Small intestine (tissue), 16 donors: ENCODE measurements at places on chromosomes 12 and 14. TPM values are rescaled to one million over a fixed set of nuclear protein-coding genes. Genes with fewer than 3 reads are reported as not detected.

GRCh38 chr12:67709367-67709954, 60.9 kb downstream of the DYRK2 start:
- no peak for DNase-seq

- DNase-seq: no peak
Observed at GRCh38 chr12:2301531-2302461, 249.0 kb downstream of the CACNA1C start.

- DNase-seq: no peak
Observed at GRCh38 chr12:47378907-47379306, 299.1 kb upstream of the AMIGO2 start.

DNA sequence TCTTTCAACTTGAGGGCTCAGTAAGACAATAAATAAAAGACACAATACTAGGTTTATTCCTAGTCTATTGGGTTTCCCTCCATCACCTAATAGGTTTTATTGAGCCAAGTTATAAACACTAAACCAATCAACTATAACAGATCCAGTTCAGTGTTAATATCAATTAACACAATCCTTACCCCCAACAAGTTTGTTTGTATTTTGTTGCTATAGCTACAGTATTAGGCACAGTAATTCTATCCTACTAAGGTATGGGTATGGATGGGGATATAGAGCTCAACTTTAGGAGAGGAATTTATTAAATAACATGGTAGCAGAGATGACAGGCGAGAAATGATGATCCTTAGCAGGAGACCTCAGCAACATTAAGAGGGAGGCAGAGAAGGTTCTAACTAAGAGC, 13.3 kb downstream of the PPP4R3A start:
- peak; percentile 47 for DNase-seq

DNA sequence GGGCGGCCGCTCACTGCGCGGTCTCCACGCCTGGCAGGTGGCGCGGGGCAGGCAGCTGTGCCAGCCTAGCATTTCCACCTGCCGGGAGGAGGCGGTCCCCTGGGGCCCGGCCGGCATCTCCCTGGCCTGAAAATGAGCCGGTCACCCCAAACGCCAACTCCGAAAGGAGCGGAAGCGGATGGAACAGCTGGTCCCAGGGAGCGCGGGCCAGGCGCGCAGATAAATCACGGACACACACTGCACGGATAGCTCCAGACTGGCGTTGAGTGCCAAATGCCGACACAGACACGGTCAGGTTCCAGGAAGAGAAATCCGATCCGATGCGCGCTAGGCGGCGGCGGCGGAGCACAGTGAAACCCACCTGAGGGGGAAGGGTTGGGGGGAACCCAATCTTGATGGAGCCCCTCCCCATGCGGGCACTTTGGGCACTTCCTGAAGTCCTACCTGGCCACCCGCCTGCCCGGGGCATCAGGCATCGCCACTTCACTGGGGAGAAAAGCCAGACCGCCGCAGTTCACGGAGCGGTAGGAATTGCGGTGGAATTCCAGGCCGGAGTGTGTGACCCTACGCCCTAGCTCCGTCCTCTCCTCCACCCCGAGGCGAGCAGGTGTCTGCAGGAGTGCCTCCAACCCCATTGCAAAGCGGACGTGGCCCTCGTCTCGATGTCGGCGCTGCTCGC, 624 bp upstream of the PLEKHD1 start:
- DNase-seq: peak; percentile 32

- DNase-seq: no peak
Observed at GRCh38 chr14:73613046-73613383, 698 bp downstream of the ACOT6 start.

- DNase-seq: no peak
Observed at GRCh38 chr14:101395779-101396178, 165.5 kb upstream of the DIO3 start.

- no peak for DNase-seq
Observed at GRCh38 chr14:63423889-63424288, 105.2 kb upstream of the GPHB5 start.

GRCh38 chr14:82911930-82912329, 1378.3 kb upstream of the SEL1L start:
- DNase-seq: no peak

DNA sequence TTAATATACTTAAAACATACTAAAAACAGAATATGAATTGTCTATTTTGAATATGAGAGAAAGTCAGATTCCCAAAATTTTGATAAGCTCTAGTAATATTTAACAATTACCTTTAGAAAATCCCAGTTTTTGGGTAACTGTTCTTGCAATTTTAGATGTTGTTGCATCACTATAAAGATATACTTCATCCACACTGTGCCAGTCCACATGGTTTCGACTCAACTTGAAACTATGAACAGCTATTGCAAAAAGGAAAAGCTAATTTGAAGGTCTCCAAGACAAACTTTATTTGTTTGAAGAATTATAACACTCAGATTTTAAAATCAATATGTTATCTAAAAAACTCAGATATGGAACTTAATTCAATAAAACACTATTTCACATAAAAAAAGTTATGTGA, 59.9 kb downstream of the DDHD1 start:
- no peak for DNase-seq

GRCh38 chr12:48777501-48778400, 11.1 kb downstream of the ADCY6 start:
- DNase-seq: no peak

- DNase-seq: peak; percentile 86
Observed at GRCh38 chr12:3967556-3968160, 94.5 kb upstream of the PARP11 start.

- no peak for DNase-seq
Observed at GRCh38 chr12:27012982-27013255, 1.3 kb downstream of the TM7SF3 start.

- no peak for DNase-seq
Observed at GRCh38 chr14:96792003-96792402, 5.2 kb upstream of the VRK1 start.

DNA sequence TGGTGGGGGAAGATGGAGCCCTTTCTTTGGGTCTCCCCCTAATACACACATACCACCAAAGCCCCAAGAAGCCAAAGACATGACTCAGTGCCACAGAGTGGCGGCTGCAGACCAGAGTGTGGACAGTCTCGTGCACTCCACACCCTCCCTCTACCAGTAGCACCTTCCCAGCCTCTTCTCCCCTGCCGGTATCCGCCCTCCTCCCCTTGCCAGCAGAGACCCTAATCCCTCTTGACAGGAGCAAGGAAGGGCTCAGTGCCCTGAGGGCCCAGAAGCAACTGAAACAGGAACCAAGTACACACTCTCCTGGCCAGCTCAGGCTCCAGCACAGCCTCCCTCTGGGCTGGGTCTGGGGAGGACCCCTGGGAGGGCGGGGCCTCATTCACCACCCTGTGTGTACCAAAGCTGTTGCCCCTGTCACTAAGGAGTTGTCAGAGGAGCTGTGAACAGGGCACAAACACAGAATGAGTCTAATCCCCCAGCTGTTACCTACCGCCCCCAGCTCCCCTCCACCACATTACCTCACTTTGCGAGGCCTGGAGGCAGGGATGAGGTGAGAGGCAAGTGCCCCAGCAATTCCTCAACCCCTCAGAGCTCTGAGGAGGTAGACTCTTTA, 8.2 kb downstream of the SPRYD3 start:
- DNase-seq: no peak

GRCh38 chr12:6183689-6184428, 16.3 kb upstream of the CD9 start:
- peak; percentile 74 for DNase-seq

GRCh38 chr12:123914726-123915333, 57.8 kb downstream of the CCDC92 start:
- DNase-seq: no peak

DNA sequence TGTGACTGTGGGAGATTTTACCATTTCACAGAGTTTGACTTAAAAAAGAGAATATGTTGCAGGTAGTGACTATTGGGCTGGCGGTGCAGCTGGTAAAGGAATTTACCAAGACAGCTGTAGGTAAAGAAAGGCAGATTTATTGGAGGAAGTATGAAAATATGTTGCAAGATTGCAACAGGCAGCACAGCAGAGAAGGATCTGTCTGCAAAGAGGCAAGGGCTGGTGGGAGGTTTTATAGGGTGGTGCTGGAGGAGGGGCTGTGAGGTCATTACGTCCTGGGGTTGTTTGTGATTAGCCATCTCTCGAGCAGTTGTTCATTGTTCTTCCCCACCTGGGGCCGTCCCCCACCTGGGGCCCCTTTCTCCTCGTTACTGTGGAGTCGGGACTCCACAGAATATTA, 62.1 kb downstream of the ACACB start:
- no peak for DNase-seq

Gene SLC16A7
- polyA plus RNA-seq: 0.81 TPM

Gene RNASE1
- polyA plus RNA-seq: 51.3 TPM

Gene FAM222A
- polyA plus RNA-seq: 6.1 TPM

Gene SPX
- not detected for polyA plus RNA-seq

Gene PRKD1
- polyA plus RNA-seq: 2.7 TPM

Gene PROX2
- polyA plus RNA-seq: not detected

Gene DNM1L
- polyA plus RNA-seq: 19.5 TPM

Gene AHSA1
- 57.3 TPM for polyA plus RNA-seq

Gene AMIGO2
- polyA plus RNA-seq: 0.54 TPM

Gene PRB2
- polyA plus RNA-seq: not detected
